ENCODE measurements at places on chromosomes 4 and X.

DNA sequence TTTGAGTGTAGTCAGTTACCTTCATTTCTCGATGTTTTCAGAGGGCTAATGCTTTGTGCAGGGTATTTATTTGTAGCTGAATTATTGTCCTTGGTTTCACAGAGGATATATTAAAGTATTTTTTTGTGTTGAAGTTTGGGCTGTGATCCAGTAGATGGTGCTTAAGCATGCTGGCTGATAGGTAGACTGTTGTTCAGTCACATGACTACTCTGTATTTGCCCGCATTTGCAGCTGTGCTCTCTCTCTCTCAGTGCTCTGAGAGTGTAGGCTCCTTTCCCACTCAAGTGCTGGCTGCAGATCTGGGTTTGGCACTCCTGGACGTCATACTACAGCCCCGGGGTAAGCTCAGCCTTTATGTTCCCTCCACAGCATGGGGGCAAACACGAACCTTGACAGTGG is 21.7 kb downstream of the RAB40AL start:
- DNase-seq, result no peak

DNA sequence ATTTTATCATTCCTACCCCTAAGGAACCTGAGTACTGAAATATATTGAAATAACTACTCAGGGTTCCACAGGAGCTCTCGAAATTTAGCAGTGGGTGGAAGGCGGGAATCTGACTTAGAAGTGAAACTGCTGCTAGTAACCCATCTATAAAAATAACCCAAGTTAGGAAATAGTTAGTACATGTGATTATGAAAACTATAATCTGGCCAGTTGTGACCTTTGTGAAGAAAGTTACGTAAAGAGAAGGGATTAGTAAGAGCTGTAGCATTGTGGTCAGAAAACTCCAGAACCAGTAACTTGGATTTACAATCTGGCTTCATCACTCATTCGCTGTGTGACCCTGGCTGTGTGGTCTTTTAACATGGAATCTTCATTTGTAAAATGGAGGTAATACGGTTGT is 175.5 kb downstream of the RAPGEF2 start:
- DNase-seq, result no peak

DNA sequence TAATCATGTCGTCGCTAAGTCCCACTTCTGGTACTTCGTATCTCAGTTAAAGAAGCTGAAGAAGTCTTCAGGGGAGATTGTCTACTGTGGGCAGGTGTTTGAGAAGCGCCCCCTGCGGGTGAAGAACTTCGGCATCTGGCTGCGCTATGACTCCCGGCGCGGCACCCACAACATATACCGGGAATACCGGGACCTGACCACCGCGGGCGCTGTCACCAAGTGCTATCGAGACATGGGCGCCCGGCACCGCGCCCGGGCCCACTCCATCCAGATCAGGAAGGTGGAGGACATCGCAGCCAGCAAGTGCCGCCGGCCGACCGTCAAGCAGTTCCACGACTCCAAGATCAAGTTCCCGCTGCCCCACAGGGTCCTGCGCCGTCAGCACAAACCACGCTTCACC is 11.3 kb downstream of the PNCK start:
- DNase-seq, result no peak

GRCh38 chr4:81494031-81494431 is 22.3 kb upstream of the RASGEF1B start:
- no peak for DNase-seq

DNA sequence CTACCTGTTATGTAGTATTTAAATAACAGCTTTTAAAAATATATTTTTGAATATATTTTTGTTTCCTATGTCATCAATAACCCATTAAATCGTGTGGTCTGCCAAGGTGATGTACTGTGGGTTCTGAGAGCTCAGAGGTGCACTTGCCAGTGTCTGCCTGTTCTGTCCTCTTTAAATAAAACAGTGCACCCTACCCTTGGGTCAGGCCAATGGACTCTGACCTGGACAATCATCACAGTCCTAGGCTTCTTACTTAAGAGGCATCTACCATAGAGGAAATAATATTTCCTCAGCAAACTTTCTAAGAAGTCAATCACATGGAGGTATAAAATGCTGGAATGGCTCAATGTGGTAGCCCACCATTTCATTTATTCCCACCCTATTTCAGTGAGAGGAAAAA is 26.0 kb upstream of the LHFPL1 start:
- no peak for DNase-seq
